ENCODE measurements at places on chromosomes 12 and 14. TPM values are rescaled to one million over a fixed set of nuclear protein-coding genes. Genes with fewer than 3 reads are reported as not detected.
A peak's percentile ranks its signal among the peaks of the same experiment; 100 is the strongest.

- peak; percentile 65 for DNase-seq
Measured at GRCh38 chr12:93127582-93128331, 198.7 kb upstream of the EEA1 start.

- no peak for DNase-seq
Measured at GRCh38 chr12:132429602-132429945, 60.4 kb upstream of the FBRSL1 start.

DNA sequence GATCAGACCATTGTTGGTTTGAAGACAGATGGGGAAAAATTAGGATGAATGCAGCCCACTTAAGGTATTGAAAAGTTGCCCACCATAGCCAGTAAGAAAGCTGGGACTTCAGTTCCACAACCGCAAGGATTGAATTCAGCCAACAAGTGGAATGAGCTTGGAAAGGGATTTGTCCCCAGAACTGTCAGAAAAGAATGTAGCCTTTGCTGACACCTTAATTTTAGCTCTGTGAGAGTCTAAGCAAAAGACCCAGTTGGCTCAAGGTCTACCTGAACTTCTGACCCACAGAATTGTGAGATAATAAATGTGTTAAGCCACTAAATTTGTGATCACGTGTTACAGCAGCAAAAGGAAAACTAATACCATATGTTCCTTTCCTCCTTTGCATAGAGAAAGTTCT lies 29.4 kb downstream of the PPFIA2 start:
- no peak for DNase-seq

- DNase-seq = no peak
Measured at GRCh38 chr14:61380984-61381383, 59.6 kb downstream of the PRKCH start.

DNA sequence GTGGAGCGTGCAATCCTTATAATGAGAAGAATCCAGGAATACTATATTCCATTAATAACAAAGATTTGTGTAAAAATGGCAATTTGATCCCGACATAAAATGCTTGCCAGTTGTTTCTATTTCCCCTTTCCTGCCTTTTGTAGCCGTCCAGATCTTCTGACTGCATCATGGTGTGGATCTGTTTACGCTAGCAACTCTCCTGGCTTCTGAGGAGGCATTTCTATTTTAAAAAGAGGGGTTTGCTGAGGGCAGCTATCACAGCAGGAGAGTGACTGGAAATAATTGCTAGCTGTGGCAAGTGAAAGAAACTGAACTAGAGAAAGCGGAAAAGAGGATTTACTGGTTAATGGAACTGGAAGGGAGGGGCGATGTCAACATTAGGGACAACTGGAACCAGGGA lies 145.6 kb downstream of the ATP23 start:
- no peak for DNase-seq

- peak; percentile 21 for DNase-seq
Measured at GRCh38 chr14:70013271-70013873, 134.2 kb downstream of the SMOC1 start.

KCNMB4 gene
- total RNA-seq = 0.75 TPM

HCAR3 gene
- total RNA-seq = not detected

- no peak for DNase-seq
Measured at GRCh38 chr14:70555890-70556289, 21.1 kb upstream of the ADAM20 start.

DNA sequence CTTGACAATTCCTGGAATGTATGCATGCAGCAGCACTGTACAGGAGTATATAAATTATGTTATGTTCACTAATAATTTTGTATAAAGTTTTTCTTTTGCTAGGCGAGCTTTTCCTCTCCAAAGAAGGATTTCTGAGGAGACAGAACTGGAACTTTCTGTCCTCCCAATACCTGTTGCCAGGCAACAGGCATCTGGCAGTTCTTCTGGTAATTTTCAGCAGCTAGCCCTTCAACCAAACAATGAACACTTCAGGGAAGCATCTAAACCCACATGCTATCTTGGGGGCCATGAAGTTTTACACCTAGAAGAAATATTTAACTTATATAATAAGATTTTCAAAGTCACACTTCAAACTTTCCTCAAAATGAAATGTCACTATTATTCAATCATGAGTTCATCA lies 162.9 kb upstream of the SYT10 start:
- DNase-seq = peak; percentile 15

RD3L gene
- total RNA-seq = not detected

DNA sequence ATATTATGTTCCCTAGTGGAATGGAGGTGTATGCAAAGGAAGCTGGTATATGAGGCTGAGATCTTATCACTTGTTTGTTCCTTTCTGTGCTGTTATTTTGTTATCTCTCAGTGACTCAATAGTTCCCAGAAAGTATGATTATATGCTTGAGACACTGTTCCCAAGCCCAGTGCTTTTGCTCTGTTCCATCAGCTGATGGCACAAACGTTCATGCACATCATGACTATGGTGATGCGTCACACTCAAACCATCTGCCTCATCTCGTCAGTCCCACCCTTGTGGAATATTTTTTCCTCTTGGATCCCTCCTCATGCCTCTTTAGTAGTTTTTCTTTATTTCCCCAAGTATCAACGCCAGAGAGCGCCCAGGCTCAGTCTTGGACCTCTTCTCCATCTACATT lies 786.9 kb downstream of the AACS start:
- DNase-seq = peak; percentile 83

DNA sequence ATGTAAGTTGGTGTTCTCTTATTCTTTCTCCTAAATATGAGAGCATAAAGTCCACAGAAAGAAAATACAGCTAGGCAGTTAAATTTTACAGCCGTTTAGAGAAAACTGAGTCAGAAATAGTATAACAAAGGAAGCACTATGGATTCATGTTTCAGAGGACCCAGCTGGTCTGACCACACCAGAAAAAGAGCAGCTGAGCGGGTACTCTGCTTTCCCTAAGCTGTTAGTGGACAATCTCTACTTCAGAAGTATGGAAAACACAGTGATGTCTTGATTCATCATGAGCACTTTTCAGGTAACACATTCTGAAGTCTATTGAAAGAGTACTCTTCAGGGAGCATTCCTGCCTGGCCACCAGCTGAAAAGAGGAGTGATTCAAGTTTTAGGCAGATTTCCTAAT lies 12.4 kb downstream of the PPM1H start:
- DNase-seq = peak; percentile 86

DNA sequence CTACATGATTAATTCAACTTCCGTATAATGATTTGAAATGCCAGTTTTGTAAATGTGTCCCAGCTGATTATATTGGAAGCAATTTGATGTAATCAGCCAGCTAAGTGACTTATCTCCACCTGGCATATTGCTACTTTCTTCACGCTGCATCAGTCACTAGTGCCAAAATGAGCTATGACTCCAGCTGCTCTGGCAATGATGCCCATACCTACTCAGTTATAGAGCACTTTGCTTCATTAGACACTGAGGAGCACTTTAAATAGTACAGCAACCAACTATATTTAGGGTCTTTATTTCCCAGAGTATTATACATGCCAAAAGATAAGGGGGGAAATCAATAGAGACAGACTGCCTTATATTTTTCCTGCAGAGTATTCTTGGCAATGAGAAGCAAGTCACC lies 67.9 kb upstream of the LIN7A start:
- DNase-seq = no peak

B3GNT4 gene
- total RNA-seq = 0.06 TPM

CIROP gene
- not detected for total RNA-seq

LUM gene
- total RNA-seq = 14.9 TPM

DNA sequence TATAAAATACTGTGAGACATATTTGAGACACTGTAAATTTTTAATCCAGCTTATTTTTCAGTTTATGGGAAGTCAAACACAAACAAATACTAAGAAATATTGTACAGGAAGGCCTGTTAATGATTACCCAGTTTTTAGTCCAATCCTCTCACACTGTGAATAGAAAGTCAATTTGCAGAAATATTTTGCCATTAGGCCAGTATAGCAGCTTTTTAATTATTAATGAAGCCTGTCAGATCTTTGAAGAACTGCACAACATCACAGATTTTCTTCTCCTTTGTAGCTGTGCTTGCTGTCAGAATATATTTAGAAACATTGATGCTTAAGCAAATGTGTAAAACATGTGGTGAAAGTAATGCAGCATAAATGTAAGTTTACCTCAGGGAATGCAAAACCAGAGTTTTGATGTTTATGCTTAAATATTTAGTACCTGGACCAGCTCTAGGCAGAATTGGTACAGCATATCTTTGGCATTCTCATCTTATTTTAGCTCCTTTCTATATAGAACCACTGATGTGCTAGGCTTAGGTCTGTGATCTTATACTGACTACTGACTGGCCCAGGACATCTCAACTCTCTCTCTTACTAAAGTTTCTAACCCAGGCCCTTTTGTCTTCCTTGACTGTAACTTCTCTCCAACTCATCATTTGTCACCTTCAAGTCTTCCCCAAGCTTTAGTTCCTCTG lies 230.8 kb upstream of the NAV3 start:
- DNase-seq = no peak
